ENCODE measurements at places on chromosomes 11 and 22.

- DNase-seq = no peak
Observed at GRCh38 chr11:93858121-93858775, 7.8 kb upstream of the VSTM5 start.

- DNase-seq = no peak
Observed at GRCh38 chr11:69337211-69337721, 43.3 kb downstream of the MYEOV start.

GRCh38 chr11:67640758-67641337 lies 1.3 kb upstream of the TBX10 start:
- no peak for DNase-seq

- no peak for DNase-seq
Observed at GRCh38 chr11:78299000-78299710, 110.4 kb downstream of the USP35 start.

GRCh38 chr11:17798716-17799115 lies 64.1 kb downstream of the KCNC1 start:
- no peak for DNase-seq

DNA sequence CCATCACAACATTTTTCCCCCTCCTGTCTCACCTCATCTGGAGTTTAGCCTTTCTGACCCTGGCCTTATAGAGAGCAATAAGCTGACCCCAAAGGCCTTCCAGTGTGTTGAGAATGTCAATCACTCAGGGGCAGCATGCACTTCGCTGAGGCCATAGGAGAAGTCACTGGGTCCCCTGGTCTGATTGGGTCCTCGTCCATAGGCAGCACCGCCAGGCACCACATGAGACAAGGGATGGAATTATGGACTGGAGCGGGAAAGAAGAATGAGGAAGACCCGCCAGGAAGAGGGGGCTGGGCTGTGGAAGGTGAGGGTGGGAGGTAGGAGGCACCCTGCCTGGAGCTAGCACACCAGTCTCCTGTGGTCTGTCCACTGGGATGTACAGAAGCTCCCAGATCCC lies 72.9 kb downstream of the DSCAML1 start:
- DNase-seq = no peak

GRCh38 chr11:85752201-85752889 lies 58.6 kb downstream of the SYTL2 start:
- DNase-seq = no peak

DNA sequence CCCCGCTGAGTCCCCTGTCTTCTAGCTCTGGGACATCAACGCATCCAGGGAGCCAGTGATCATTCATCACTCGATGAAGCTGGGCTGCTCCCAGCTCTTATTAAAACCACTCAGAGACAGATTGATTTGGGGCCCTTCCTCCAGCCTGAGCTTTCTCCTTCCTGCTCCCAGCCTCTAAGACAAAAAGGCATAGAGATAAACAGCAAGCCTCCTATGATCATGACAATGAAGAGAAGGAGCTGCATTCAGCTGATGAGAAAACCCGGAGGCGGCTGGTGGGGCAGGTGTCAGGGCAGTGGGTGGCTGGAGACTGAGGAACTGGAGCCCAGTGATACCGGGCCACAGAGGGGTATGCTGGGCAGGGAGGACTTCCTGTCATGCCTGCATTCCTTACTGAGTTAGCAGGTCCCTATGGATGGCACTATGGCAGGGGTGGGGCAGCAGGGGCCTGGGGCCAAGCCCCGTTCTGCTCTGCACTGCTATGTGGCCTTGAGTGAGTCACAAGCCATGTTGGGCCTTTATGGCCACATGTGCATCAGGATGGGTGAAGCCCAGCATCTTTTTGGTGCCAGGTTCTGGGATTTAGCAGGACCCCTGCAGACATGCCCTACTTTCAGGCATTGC lies 20.2 kb downstream of the PVALB start:
- no peak for DNase-seq

DNA sequence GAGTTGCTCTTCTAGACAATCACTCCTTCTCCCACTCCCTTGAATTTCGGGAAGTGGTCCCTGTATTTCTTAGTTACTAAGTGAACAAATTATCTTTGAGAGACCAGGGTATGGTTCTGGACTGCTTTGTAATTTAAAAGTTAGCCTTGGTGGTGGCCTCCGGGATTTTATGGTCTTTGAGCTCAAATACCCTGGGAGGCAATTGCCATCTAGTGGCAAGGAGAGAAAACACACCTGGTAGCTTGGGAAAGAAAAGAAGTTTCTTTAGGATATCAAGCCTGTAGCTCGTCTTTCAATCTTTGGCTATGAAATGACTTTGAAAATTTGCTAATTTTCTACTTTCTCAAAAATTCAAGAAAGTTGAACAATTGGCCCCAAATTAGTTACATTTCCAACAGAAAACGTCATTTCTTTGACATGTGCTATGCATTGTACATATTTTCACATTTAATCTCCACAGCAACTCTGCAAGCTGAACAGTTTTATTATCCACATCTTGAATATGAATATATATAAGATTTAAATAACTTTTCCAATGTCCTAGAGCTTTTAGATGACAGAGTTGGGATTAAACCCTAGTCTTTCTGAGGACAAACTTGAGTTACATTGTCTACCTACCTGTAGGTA lies 39.1 kb downstream of the MMP27 start:
- no peak for DNase-seq

- no peak for DNase-seq
Observed at GRCh38 chr22:44479662-44480061, 18.4 kb downstream of the RTL6 start.

GRCh38 chr11:45702511-45702910 lies 37.1 kb upstream of the CHST1 start:
- no peak for DNase-seq

DNA sequence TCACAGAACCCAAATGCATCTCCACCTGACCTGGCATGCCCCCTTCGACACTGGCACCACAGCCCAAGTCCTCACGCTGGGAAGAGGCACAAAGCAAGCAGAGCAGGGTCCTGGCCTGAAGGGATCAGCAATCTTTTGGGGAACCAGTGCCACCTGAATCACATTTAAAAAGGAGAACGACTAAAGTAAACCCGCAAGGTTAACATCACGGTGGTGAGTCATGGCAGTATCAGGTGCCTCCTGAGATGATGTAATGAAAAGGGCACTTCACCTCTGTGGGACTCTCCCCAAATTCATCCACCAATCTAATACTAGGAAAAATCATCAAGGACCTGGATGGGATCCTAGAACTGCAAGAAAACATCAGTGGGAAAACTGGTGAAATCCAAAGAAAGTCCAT lies 44.9 kb downstream of the PACSIN2 start:
- DNase-seq = no peak

DNA sequence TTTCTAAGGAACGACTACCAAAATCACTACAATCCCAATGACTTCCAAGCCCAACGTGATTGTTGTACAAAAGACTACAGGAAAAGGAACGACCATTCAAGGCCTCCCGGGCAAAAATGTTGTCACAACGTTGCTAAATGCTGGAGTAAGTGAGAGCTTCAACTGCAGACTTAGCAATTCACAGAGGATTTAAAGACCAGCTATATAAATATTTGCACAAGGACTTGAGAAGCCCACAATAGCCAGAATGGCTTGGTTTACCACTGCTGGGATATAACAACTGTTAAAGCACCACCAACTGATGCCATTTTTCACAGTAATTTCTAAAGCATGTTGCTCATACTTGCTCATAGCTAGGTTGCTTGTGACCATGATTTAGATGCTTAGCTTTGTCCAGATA lies 78.3 kb downstream of the EMSY start:
- DNase-seq = no peak

- no peak for DNase-seq
Observed at GRCh38 chr11:64023712-64024710, 11.7 kb upstream of the FLRT1 start.
